AG09309 (cell line): ENCODE measurements at places on chromosomes 7 and 10.

- DNase-seq = no peak
Observed at GRCh38 chr10:11797847-11798633, 25.1 kb upstream of the PROSER2 start.

DNA sequence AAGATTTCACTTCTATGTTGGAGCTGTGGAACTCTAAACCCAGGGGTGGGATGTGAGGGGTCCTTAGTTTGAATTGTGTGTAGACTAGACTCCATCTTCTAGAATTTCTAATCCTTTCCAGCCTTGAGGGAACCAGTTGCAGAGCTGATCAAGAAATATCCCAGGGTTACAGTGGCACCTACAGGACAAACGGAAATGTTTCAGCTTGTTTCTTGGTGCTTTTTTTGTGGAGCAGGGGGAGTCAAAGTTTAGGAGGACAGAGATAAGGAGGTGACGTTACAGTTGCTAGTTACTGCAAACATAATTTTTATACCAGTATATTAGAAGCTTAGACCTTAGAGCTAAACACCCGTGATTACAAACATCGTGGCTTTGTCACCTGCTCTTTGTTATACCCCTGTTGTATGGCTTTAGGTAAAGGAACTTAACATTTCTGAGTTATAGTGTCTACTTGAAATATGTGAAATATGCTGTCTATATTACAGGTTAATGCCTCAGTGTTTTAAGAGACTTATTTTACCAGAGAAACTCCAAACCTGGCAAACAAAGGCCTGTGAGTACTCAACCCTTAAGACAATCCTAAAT is 84.5 kb upstream of the DYNC1I1 start:
- no peak for DNase-seq

- peak; percentile 55 for DNase-seq
Observed at GRCh38 chr10:90969947-90970673, 49.2 kb upstream of the ANKRD1 start.

DNA sequence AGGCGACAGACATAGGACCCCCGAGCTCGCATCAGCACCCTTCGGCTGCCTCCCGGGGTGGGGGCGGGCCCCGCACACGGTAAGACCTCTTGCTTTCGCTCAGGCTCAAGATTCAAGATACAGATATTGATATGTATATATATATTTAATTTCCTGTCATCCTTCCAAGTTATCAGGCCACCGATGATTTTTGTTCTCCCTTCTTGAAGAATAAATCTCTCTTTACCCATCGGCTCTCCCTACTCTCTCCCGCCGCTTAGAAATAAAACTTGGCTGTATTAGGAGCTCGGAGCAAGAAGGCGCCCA is 603 bp downstream of the ADRA2A start:
- DNase-seq = no peak

DNA sequence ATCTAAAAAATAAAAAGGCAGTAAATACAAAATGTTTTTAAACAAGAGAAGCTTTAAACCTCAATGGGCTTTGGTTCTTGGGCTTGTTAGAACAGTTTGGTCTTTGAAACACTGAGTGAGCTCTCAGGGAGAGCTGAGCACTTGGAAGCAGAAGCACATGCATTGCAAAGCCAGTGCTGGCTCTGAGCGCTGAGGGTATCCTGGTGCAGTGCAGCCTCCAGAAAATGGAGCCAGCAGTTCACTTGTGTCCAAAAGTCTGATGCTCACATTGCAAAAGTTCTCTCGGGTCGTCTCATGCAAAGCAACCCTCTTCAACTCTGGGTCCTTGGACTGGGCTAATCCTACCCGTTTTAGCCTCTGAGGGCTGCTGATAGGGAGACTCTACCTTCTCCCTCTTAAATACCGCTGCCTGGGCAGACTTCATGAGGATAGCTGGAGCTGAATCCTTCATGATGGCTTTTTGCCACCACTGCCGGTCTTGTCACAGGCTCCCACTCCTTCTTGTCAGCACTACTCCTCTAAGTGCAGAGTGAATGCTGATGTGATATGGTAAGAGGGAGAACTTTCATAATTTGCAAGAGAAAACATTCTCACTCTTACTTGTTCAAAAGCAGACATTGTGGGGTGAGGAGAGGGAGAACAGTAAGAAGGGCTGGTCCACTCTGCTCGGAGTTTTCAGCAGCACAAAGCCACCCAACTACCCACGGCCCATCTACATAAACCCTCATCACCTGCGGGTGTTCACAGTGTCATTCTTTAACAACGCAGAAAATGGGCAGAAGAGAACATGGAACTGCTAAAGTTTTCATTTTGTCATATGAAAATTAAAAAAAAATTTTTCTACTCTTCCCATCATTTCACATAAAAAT is 42.2 kb upstream of the BMPER start:
- no peak for DNase-seq

DNA sequence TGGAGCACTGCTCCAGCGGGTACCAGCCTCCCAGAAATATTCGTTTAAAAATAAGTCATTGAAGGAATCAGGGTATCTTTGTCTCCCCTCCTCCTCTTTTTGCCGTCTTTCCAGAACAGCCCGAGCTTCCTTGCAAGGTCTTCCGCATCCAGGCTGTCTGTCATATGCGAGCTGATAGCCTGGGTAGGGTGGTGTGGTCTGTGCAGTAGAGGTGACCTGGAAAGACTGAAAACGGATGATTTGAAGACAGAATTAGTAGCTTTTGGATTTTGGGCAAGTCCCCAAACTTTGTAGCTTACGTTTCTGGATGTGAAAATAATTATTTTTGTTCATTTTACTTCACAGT is 480 bp downstream of the VPS50 start:
- DNase-seq = no peak

GRCh38 chr10:51244309-51244708 is 170.0 kb downstream of the PRKG1 start:
- no peak for DNase-seq

DNA sequence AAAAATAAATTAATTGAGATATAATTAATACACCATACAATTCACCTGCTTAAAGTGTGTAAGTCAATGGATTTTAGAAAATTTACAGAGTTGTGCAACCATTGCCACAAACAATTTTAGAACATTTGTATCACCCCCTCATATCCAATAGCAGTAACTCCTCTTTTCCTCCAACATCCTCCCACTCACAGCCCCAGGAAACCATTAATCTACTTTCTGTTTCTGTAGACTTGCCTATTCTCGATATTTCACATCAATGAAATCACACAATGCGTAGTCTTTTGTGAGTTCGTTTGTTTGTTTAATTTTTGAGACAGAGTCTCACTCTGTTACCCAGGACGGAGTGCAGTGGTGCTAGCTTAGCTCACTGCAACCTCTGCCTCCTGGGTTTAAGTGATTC is 13.7 kb upstream of the HERC4 start:
- no peak for DNase-seq

GRCh38 chr10:88886557-88886956 is 6.5 kb downstream of the STAMBPL1 start:
- DNase-seq = no peak

- DNase-seq = no peak
Observed at GRCh38 chr7:1703441-1703840, 33.4 kb downstream of the ELFN1 start.

GRCh38 chr10:62166331-62167131 is 102.1 kb downstream of the RTKN2 start:
- peak; percentile 97 for DNase-seq

GRCh38 chr7:116030651-116031276 is at the start of gene TFEC:
TFEC (minus strand) TSS chr7:116030763; CDS start chr7:115984441, 46,322 bp downstream.
- no peak for DNase-seq

- DNase-seq = no peak
Observed at GRCh38 chr10:95597788-95598187, 36.6 kb upstream of the SORBS1 start.

GRCh38 chr7:130673066-130673465 is 4.5 kb upstream of the COPG2 start:
- DNase-seq = no peak

DNA sequence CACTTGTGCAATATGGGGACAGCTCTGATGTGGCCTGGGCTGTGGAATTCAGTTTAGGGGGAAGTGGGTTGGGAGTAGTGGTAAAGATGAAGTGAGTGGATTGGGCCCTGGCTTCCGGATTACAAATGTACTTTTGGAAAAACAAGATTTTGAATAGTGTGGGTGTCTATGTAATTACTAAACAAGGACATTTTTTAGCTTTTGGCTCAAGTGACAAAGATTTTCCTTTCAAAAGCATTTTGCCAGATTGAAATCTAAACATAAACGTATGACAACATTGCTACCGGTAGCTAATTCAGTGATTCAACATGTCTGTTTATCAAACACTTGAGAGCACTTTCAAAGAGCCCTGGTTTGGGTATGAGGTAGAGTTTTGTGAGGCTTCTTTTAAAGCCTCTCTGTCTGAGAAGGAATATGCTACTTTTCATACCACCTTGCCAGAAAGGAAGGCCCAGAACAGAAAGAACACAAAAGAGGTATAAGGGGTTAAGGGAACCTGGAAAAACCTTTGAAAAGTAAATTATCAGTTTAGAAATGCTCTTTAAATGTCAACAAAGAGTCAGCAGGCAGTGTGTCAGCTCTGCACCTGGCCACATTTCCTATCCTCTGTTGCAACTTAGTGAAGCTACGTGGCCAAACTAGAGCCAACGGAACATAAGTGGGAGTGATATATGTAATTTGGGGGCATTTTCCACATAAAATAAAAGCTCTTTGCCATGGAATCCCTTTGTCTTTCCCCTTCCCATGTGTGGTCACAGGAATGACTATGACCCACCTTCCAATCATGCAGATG is 516.1 kb downstream of the NRG3 start:
- DNase-seq = no peak

DNA sequence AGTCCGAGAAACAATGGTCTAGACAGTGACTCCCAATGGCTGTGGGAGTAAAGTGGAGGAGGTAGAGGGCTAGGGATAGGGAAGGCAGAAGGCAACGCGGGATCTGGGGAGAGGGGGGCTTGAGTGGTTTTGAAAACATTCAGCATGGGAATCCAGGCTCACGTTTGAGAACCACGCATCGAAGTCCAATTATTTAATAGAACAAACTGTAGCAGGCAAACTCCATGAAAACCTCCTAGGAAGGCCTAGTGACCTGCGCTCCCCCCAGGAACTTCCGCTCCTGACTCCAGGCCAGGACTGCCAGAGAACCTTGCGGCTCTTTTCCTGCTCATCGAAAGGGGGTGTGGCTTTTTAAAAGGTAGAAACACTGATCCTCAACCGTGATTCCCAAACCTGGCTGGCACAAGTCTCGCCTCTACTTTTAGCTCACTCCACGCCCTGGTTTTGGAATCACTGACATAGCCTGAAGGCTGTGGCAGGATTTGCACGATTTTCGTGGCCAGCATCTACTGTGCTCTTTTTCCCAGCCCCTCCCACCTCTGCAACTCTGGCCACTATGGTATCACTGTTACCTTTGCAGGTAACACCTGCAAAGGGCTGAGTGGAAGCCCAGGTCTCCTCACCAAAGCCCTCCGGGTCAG is 43.4 kb downstream of the MYOF start:
- no peak for DNase-seq

DNA sequence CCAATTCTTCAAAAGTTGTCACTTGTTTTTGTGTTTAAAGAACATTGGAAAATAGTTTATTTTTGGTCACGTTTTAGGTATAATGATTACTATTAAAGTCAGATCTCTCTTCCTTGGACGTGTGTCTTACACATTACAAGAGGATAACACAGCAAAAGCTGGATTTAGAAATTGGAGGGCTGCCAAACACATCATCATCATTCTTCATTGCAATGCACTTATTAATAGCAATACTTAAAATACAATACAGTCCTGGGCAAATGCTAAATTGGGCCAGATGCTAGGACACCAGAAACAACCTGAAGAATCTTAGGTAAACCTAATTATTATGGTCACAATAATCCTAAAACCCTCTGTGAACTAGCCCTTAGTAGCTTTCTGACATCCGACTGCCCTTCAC is 303.6 kb downstream of the DGKB start:
- DNase-seq = no peak

DNA sequence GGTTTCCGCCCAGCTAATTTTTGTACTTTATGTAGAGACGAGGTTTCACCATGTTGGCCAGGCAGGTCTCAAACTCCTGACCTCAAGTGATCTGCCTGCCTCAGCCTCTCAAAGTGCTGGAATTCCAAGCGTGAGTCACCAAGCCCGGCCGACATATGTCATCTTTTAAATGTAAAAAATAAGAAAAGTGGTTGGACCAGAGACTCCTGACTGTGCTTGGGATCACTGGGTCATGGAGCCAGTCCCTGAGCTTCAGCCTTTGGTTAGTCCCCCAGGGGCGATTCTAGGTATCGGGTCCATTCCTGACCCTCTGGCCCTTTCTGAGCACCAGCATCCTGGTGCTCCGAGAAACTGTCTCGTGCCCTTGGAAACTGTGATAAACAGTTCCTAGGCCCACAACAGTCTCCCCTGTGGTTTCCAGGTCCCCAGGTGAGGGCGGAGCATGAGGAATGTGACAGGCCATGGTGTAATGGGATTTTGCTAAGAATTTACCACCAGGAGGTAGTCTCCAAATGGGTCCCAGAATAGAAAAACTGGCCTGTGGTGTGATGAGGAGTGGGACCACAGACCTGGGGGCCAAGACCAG is 32.8 kb downstream of the UBTD1 start:
- DNase-seq = no peak

- DNase-seq = peak; percentile 7
Observed at GRCh38 chr10:28503114-28503513, 29.8 kb upstream of the WAC start.

GRCh38 chr10:49168831-49169500 is 19.2 kb downstream of the TMEM273 start:
- no peak for DNase-seq

GRCh38 chr7:11082552-11083213 is 109.0 kb downstream of the PHF14 start:
- DNase-seq = no peak

GRCh38 chr7:18655506-18655905 is 160.0 kb downstream of the HDAC9 start:
- DNase-seq = no peak

DNA sequence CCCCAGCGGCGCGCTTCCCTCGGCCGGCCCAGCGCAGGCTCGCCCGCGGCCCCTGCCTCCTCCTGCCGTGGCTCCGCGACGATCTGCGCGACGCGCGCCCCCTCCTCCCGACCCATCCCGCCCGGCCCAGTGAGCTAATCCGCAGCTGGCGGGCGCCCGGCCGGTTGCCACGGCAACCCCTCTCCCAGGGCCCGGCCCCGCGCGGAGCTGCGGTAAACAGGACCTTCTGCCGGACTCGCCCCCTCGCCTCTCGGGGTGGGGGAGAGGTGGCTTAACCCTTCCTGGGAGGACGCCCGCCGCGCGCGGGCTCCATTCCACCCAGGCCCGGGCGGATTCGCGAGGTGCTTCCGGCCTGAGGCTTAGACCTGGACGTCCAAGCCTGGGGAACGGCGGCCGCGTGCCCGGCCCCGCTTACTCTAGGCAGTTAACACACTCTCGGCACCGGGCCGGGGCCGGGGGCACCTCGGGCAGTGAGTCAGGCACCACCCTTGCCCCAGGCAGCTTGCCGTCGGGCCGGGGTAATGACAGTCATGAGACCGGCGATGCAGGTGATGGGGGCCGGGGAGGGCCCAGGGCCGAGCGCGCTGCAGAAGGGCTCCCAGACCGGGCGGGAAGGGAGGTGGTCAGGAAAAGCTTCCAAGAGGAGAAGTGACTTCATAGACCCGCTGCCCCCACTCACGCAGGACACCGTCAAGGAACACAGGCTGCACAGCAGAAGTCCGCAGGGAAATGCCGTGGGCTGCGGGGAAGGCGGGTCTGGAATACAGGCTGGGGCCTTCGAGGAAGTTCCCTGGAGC is at the start of gene DENND2A:
Gene DENND2A (minus strand): TSS at position 87 of the 797 bp plus-strand sequence. CDS start 38,416 bp downstream, outside the sequence.
- no peak for DNase-seq
